Adrenal gland (tissue), 19 donors: ENCODE measurements at places on chromosomes 12 and 14. TPM values are rescaled to one million over a fixed set of nuclear protein-coding genes. Genes with fewer than 3 reads are reported as not detected.

- DNase-seq: no peak
These were observed 5.0 kb downstream of the LUM start for GRCh38 chr12:91106283-91106682.

Gene AKAP3
- total RNA-seq: 4.4 TPM

- DNase-seq: no peak
These were observed 42.5 kb downstream of the TPH2 start for GRCh38 chr12:71981149-71981548.

DNA sequence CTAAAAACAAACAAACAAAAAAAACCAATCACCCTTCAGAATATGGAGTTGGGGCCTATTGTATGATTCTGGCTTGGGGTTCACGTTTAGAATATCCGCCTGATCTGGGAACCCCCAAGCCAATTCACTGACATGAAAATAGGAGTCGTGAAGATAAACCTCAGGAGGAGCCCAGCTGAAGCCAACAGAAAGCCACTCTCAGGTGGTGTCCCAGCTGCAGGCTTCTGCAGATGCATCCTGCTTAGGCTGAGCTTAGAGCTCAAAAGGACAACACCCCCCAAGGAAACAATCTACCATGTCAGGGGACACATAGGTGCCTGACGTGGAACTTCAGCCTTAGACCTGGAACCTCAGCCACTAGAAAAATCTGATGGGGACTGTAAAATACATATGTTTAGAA is 51.9 kb downstream of the SYNE3 start:
- DNase-seq: no peak

DNA sequence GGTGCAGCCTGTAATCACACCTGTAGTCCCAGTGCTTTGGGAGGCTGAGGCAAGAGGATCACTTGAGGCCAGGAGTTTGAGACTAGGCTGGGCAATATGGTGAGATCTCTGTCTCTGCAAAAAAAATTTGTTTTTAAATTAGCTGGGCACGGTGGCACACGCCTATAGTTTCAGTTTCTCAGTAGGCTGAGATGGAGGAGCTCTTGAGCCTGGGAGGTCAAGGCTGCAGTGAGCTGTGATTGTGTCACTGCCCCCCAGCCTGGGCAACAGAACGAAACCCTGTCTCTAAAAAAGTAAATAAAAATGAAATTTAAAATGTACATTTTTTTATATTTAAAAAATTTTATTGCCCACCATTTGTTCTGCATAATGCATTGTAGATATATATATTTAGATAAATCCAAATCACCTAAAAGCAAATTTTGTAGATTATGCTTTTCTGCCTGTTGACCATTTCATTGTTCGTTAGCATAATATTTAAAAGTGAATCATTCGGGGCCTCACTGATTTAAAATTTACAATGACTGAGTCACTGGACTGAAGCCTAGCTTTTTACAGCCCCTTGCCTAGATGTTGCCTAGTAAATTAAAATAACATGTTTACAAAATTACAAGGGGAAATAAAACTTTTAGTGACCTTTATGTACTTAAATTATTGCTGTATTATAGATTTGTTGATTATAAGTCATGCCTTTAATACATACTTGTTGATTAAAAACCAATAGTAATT is 87.9 kb downstream of the USP15 start:
- DNase-seq: peak; percentile 60

Gene GLT1D1
- not detected for total RNA-seq

- peak; percentile 57 for DNase-seq
These were observed 32.2 kb downstream of the SUSD6 start for GRCh38 chr14:69643430-69644200.

- DNase-seq: no peak
These were observed 1.3 kb downstream of the CAMKK2 start for GRCh38 chr12:121295116-121295745.

Gene TMTC1
- 29.3 TPM for total RNA-seq

DNA sequence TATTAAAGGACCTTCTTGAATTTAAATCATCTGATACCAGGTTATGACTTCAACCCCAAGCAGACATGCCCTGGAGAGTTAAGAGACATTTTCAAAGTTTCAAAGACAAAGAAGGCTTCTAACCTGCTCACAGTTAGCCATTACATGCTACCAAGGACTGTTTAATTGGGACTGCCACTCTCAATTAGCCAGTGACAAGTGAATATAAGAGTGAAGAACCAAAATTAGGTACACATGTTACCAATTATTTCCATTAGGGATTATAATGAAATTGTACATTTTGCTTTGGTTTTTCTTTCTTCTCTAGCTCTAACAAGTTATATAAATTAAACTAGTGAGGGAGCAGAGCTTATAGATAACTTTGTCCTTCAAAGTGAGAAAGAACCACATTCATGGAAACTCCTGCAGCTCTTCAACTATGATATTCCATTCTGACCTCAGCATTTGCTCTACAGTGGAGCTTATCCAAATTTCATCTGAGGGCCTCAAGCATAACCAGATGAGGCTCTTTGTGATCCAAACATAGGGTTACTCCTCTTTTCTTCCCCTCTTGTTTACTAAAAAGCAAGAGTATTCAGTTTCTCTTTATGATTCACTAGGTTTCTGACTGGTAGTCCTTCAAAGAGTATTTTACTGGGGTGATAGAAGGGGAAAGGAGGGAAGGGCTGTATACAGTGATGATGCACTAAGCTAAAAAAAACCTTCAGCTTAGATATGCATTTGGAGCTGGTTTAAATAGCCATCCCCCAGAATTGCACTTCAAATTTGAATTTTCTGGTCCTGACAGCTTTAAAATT is 91.3 kb downstream of the DUSP6 start:
- DNase-seq: no peak

DNA sequence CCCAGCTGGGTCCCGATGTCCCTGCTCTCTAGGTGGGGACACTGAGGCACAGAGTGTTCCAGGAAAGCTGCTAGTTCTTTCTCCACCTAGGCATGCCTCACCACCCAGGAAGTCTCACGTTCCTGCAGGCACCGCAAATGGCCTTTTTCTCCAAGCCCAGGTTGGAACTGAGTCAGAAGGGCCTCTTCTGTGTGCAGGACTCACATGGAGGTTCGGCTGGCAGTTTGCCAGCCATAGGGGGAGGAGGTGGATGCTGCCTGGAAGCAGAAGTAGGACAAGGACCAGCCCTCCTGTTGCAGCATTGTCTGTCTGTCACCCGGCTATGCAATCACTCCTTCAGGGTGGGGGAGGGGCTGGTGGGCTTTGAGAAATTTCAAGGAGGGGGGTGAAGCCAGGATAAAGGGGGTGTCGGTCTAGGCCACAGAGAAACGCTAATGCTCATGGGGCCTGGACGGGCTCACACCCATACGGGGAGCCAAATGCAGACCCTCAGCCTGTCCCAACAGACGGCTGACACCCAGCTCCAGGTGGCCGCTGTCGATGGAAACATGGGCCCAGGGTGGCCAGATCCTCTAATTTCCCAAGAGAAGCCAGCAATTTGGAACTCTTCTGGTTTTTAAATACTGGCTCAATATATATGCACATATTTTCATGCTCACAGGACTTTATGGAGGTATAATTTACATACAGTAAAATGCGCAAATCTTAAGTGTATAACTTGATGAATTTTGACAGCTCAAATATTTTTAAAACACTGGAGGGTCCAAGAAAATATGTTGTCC is 120.5 kb downstream of the PHETA1 start:
- DNase-seq: peak; percentile 14

DNA sequence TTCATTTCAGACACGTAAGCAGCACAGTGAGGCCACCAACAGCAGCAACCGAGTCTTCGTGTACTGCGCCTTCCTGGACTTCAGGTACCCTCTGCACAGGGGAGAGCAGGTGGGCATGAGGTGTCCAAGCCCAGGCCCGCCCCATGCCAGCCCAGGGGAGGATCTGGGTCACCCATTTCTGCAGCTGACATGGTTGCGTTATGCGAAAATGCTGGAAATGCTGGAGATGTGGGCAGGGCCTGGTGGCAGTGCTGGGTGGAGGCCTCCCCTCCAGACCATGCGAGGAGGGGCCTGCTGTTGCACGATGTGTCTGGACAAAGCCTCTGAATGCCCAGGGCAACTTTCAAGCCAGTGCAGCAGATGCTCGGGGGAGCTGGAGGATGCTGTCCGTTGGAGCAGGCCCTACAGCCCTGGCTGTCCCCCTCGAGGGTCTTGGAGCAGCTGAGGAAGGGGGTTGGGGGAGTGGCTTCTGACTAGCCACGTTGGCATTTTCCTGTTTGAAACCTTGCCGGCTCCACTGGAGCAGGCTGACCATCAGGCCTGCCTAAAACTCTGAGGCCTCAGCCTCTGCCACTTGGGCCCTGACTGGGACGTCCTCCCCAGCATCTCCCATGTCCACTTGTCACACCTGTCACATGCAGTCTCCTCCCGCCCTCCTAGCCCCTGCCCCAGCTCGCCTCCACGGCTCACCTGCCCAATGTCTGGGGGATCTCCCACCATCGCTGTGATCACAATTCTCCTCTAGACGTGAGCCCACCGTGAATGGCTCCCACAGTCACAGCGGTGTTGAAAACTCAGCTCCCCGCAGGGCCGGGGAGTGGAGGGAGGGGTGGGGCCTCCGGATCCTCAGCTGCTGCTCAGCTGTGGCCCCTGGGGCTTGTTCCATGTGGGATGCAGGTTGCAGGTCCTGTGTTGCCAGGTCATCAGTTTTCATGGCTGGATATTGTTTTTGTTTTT is 123.4 kb downstream of the ADGRD1 start:
- peak; percentile 11 for DNase-seq

DNA sequence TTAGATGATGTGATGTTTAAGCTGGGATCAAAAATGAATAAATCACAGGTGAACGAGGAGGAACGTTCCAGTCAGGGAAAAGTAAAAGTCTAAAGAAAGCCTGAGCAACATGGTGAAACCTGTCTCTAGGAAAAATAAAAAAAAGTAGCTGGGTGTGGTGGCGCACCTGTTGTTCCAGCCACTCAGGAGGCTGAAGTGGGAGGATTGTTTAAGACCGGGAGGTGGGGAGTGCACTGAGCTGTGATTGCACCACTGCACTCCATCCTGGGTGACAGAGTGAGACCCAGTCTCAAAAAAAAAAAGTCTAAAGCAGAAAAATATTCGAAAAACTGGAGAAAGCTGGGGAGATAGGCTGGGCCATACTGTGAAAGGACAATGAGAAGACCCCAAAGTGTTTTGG is 39.2 kb upstream of the SOCS2 start:
- no peak for DNase-seq

- DNase-seq: no peak
These were observed 21.5 kb downstream of the PAX9 start for GRCh38 chr14:36683083-36683724.

DNA sequence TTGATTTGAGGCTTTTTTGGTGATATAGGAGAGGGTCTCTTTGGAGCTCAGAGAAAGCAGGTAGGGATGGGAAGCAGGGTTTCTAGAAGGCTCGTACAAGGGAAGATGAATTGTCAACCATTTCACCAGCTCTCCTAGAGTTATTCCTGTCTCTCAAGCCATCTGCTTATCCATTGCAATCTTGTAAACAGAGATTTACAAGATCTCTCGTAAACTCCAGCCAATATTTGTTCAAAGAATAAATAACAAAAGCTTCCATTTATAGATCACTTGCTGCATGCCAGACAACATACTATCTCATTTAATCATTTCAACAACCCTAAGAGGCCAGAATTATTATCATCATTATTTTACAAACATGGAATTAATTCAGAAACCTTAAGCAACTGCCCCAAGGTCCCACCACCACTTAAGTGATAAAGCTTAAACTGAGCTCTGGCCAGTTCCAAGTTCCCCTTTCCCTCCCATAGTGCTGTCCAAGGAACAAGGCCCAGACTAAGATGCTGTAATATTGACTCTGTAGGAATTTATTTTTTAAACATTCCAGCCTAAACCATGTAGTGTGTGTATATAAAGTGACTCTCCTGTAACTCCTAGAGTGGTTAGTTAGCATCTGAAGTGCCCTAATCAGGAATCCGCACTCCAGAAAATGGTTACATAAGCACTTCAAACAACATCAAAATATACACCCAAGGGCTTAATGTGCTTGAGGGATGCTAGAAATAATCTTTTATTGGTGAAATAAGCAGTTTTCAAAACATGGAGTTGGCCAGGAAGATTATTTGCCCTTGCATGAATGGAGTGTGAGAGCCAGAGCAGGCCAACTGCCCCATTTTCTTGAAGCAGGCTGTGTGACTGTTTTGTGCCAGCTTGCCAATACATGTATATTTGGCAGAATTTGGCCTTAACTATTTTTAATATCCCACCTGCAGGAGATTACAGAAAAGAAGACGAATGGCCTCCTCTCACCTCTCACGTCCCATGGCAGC is 2.8 kb upstream of the PLEKHH1 start:
- DNase-seq: no peak

- no peak for DNase-seq
These were observed 14.8 kb downstream of the EMP1 start for GRCh38 chr12:13211191-13211858.

Gene SYNE3
- 10.5 TPM for total RNA-seq

Gene KCNC2
- not detected for total RNA-seq

DNA sequence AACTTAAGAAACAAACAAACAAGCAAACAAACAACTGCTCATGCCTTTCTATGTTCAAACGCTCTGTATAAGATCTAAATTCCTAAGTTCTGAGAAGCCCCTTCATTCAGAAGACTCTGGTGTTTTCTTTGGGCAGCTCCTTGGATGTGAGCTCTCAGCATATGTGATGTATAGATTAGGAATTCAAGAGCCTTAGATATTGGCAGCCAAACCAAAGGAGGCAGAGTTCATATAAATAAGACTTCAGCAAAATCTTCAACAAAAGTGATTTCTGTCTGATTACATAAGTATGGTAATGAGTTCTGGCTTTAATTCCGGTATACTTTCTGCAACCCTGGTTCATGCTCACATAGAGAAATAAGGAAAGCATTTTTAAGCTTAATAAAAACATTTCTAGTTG is 145.6 kb downstream of the DYRK2 start:
- no peak for DNase-seq

GRCh38 chr12:57965766-57966165 is 24.4 kb downstream of the ATP23 start:
- DNase-seq: no peak

DNA sequence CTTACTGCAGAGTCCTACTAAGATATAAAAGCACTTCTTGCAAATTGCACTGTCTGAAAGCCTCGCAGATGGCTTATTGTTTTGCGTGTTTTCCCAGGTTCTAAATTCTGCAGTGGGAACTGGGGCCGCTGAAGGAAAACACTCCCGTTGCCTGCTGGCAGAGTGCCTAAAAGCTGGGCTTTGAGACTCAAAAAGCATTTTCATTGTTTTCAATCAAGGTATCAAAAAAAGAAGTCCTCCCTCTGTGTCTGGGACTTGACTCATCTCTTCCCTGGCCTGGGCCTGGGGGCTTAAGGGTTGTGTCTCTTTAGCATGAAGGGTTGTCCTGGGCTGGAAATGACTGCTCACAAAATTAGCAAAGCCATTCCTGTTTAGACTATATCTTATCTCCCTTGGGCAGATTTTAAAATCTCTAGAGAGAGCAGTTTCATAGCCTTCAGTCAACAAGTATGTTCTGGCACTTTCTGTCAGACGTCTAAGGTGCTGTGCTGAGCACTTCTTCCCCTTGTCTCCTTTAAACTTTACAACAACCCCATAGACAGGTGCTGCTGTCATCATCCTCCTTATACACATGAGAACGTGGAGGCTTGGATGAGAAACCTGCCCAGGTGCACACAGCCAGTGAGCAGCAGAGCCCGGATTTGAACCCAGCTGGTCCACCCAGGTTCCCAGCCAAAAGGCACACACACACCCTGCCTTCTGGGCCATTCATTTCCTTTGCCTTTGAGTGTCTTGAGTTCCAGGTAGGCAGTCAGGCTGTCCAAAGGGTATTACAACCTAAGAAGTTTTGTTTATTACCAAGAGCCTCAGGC is 31.1 kb downstream of the ELK3 start:
- DNase-seq: no peak

Gene CFAP54
- not detected for total RNA-seq

Gene RIPK3
- total RNA-seq: 0.78 TPM

Gene DENR
- total RNA-seq: 20.9 TPM
